Neural crest cell (in vitro differentiated cells): ENCODE measurements at places on chromosomes 3 and 15.

- peaks cover 15% of the 10 kb centered on the region for H3K27me3 ChIP-seq
- H3K27ac ChIP-seq: no peak overlapping the region
- DNase-seq: no peak
- no peak overlapping the region for H3K4me3 ChIP-seq
- H3K36me3 ChIP-seq: no peaks in the 10 kb centered on the region
These were observed 8.8 kb upstream of the SH3BP5 start for GRCh38 chr3:15341030-15341726.

- no peaks in the 10 kb centered on the region for H3K36me3 ChIP-seq
- no peaks in the 10 kb centered on the region for H3K27me3 ChIP-seq
- no peak overlapping the region for H3K4me3 ChIP-seq
These were observed 8.0 kb downstream of the POC1A start for GRCh38 chr3:52146189-52146588.

DNA sequence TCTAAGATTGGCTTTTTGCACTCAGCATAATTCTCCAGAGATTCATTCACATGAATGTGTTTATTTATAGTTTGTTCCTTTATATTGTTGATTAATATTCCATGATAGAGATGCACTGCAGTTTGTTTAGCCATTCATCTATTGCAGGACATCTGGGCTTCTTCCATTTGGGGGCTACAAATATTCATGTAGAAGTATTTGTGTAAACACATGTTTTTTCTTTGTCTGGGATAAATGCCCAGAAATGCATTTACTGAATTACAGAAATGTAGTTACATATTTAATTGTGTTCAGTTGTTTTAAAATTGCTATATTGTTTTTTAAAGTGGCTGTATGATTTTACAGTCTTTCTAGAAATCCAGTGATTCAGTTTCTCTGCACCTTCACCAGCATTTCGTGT, 635.0 kb downstream of the ZIC1 start:
- peaks cover 9% of the 10 kb centered on the region for H3K4me1 ChIP-seq
- H3K27ac ChIP-seq: no peak overlapping the region
- DNase-seq: no peak
- no peak overlapping the region for H3K4me3 ChIP-seq
- no peaks in the 10 kb centered on the region for H3K36me3 ChIP-seq

- H3K27ac ChIP-seq: no peak overlapping the region
- DNase-seq: no peak
- no peaks in the 10 kb centered on the region for H3K27me3 ChIP-seq
- no peaks in the 10 kb centered on the region for H3K36me3 ChIP-seq
- no peak overlapping the region for H3K4me3 ChIP-seq
- H3K4me1 ChIP-seq: no peaks in the 10 kb centered on the region
These were observed 497.2 kb downstream of the GABRG3 start for GRCh38 chr15:27468151-27468591.

DNA sequence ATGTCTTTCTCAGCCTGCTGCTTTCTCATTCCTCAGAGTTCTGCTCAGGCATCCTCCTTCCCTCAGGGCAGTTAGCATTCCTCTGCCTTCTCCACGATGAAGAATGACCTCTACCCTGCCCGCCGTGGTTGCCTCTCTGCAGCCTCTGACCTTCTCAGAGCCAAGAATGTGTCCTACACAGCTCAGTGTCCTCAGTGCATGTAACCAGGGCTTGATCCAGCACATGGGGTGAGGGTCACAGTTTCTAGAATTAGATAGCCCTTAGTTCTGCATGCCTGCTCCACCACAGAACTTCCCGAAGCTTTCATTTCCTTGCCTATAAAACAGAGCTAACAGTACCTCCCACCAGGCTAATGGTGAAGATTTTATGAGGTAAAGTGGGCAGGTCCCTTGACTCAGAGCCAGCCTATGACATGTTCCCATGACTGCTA, 182.1 kb downstream of the CLSTN2 start:
- peaks cover 57% of the 10 kb centered on the region for H3K4me1 ChIP-seq
- peak; percentile 3 for DNase-seq
- H3K4me3 ChIP-seq: peak overlapping the region; percentile 11
- no peaks in the 10 kb centered on the region for H3K36me3 ChIP-seq
- H3K27ac ChIP-seq: peak overlapping the region; percentile 51

DNA sequence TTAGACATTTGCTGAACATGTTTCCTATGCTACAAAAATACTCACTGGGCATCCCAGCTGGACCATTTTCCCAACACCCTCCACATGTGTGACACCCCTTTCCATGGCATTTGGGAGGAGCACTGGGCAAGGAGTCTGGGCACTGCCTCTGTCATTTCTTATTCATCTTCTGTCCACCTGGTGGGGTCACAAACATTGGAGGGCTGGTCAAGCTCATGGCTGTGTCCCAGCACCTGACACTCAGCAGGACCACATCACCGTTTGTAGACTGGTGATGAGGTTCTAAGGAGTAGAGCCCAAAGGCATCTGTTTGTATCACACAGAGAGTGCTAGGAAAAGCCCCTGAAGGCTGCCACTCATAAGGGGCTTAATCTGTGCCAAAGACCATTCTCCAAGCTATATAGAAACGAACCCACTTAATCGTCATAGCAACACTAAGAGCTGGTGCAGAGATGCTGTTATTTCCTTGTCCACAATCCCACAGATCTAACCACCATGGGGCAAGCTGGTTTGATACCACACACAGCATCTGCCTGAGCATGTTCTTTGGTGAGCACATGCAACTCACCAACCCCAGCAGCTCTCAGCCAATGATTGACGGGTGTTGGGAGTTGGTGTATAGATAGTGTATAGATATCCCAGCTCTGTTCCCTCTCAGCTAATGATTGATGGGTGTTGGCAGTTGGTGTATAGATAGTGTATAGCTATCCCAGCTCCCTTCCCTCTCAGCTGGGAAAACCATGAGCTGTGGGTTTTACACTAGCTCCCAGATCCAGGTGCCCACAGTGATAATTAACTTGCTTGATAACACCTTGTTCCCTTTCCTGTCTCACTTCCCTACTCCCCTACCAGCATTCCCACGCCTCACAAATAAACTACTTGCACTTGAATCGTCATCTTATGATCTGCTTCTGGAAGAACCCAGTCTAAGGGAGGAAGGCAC, 42.7 kb upstream of the ATP2B2 start:
- H3K36me3 ChIP-seq: peaks cover under 1% of the 10 kb centered on the region
- no peak for DNase-seq
- no peak overlapping the region for H3K4me3 ChIP-seq
- peaks cover 50% of the 10 kb centered on the region for H3K4me1 ChIP-seq

DNA sequence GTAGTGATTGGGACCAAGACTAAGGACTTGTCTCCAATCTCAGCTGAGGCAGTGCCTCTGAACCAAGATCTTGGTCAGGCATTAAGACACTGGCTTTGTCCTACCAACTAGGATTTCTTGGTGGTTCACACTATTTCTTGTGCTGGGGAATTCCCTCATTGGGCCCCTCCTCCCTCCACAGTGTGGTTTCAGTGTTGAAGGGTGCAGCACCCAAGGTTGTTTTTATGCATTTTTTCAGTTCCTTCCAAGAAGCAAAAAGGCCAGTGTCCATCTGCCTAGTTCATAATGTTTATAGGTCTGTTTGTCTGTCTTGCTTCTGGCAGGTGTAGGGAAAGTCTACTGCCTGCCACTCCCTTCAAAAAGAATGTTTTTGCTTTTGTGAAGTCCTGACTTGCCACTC, 10.6 kb upstream of the ITPKA start:
- H3K27ac ChIP-seq: no peak overlapping the region
- peaks cover 37% of the 10 kb centered on the region for H3K36me3 ChIP-seq
- no peak overlapping the region for H3K4me3 ChIP-seq
- no peak for DNase-seq

DNA sequence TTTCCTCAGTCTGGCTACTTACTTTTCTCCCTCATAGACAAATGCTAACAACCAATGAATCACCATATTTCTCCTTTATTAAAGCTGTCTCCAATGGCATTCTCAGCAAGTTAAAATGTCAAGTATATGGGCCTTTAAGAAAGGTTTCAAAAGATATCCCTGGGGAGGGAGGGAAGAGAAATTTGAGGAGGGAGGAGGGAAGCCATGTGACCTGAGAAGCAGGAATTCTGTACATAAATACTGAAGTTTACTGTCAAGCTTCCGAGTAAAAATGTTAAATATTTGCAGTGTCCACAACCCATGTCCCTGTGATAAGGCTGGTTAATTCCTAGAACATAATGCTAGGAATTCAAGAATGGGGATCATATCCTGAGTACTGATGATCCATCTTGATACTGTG, 175.9 kb downstream of the CNTN4 start:
- H3K36me3 ChIP-seq: no peaks in the 10 kb centered on the region
- H3K4me3 ChIP-seq: no peak overlapping the region
- no peak overlapping the region for H3K27ac ChIP-seq
- no peaks in the 10 kb centered on the region for H3K27me3 ChIP-seq
- H3K4me1 ChIP-seq: no peaks in the 10 kb centered on the region

DNA sequence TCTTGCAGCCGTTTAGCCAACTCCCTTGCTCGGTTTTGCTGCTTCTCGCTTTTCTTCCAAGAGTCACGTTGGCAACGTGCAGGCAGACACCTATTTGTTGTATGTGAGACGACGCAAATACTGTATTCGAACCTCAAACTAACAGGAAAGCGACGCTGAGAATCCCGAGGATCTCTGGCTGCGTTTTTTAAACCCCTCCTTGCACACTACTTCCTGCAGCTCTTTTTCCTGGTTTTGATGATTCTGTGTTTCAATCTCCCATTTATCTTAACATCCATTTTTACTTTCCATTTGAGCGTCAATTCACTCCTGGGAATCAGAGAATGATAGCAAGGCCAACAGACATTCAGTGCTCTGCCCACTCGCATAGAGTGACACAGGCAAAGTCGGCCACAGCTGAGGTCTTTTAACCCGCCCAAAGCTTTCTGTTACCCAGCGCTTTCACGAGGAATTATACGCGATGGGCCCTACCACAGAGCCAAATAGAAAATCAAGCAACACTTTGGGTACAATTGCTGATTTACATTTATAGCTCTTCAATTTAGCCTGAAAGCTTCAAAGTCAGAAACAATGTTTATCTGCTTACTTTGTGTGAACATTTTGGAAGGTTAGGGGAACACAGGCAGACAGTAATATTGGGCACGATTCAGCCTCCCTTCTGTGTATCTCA, 1.6 kb upstream of the ANXA2 start:
- peaks cover 33% of the 10 kb centered on the region for H3K27me3 ChIP-seq
- no peak overlapping the region for H3K27ac ChIP-seq
- no peaks in the 10 kb centered on the region for H3K36me3 ChIP-seq
- peaks cover 66% of the 10 kb centered on the region for H3K4me1 ChIP-seq
- peak overlapping the region; percentile 84 for H3K4me3 ChIP-seq

GRCh38 chr3:190826018-190826417, 36.5 kb downstream of the GMNC start:
- DNase-seq: no peak
- no peaks in the 10 kb centered on the region for H3K36me3 ChIP-seq
- H3K4me3 ChIP-seq: no peak overlapping the region
- no peaks in the 10 kb centered on the region for H3K4me1 ChIP-seq

DNA sequence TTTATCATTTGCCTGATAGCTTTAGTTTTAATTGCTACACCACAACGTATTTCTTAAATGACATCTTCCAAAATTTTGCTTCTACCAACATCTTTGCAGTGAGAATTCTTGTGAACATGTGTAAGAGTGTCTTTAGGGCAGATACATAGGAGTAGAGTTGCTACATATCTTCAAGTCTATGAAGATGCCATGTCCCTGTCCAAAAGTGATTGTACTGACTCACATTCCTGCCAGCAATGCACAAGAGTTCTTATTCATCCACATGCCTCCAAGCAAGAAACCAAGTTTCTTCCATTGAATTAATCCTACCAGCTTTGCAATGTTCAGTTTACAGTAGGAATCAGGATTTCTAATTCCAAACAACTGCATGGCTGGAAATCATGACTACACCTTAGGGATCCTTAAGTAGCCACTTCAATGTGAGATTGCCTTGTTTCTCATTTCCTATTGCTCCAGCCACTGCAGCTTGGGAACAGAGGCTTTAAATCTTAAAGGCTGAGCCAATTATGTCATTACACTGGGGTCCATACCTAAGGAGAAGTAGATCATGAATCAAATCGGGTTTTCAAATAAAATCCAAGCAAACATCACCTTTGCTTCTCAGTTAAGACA, 44.5 kb downstream of the BCL2L10 start:
- H3K27ac ChIP-seq: no peak overlapping the region
- peaks cover 12% of the 10 kb centered on the region for H3K36me3 ChIP-seq
- no peak for DNase-seq
- no peak overlapping the region for H3K4me3 ChIP-seq
- H3K27me3 ChIP-seq: no peaks in the 10 kb centered on the region
- H3K4me1 ChIP-seq: no peaks in the 10 kb centered on the region

- H3K27ac ChIP-seq: no peak overlapping the region
- H3K27me3 ChIP-seq: no peaks in the 10 kb centered on the region
- H3K4me1 ChIP-seq: no peaks in the 10 kb centered on the region
- H3K36me3 ChIP-seq: peaks cover 8% of the 10 kb centered on the region
These were observed 337.8 kb upstream of the TBC1D5 start for GRCh38 chr3:18080198-18080689.

DNA sequence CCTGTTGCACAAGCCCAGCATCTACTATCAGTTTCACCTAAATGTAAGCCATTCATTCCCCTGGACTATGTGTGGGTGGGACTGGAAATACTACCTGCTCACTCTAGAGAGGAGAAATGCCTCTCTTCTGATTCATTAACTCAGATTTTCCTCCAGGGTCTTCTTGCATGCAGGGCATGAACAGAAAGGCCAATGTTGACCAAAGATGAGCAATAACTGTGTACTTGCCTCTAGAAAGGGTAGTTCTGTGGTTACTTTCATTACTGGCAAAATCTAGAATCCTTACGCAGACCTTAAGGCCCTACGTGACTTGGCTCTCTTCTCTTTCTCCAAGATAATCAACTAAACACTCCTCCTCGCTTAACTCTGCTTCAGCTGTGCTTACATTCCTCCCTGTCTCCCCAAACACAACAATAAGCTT, 81.4 kb upstream of the PSMD6 start:
- no peaks in the 10 kb centered on the region for H3K36me3 ChIP-seq
- no peak for DNase-seq
- H3K27me3 ChIP-seq: no peaks in the 10 kb centered on the region
- H3K4me3 ChIP-seq: no peak overlapping the region
- peaks cover 43% of the 10 kb centered on the region for H3K4me1 ChIP-seq
- no peak overlapping the region for H3K27ac ChIP-seq

DNA sequence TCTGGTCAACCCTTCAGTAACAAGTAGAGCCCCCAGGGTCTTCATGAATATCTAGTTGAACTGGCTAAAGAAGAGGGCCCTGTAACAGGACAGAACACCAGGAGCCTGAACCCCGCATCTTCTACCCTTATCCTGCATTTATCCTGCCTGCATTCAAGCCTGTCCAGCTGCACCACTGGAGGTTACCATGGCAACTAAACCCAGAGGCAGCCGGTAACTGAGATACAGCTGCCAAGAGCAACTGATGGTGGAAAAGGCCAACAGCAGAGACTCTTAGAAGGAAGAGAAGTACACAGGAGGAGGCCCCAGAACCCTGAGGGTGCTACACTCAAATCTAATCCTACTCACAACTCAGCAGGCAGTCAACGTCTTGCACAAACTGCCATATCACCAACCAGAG, 3.7 kb upstream of the PRKAR2A start:
- DNase-seq: peak; percentile 17
- H3K4me1 ChIP-seq: peaks cover 23% of the 10 kb centered on the region
- H3K36me3 ChIP-seq: no peaks in the 10 kb centered on the region
- H3K4me3 ChIP-seq: peak overlapping the region; percentile 41

- no peaks in the 10 kb centered on the region for H3K4me1 ChIP-seq
- no peaks in the 10 kb centered on the region for H3K27me3 ChIP-seq
- peak; percentile 64 for DNase-seq
- H3K36me3 ChIP-seq: no peaks in the 10 kb centered on the region
- H3K27ac ChIP-seq: no peak overlapping the region
- no peak overlapping the region for H3K4me3 ChIP-seq
These were observed 107.6 kb downstream of the PEX5L start for GRCh38 chr3:179929091-179929529.
